MCF 10A (cell line): ENCODE measurements at places on chromosomes 7 and 10. TPM values are rescaled to one million over a fixed set of nuclear protein-coding genes. Genes with fewer than 3 reads are reported as not detected.

SLC26A5 gene
- total RNA-seq, result not detected in 2 replicates

DYDC2 gene
- total RNA-seq, result not detected in 2 replicates

METTL27 gene
- 4.4 and 7.3 TPM in 2 replicates for total RNA-seq

PAX4 gene
- not detected in 2 replicates for total RNA-seq

RRP12 gene
- 66.1 and 86.7 TPM in 2 replicates for total RNA-seq

ABCC2 gene
- 6.3 and 7.4 TPM in 2 replicates for total RNA-seq

CHN2 gene
- 5.1 and 8.0 TPM in 2 replicates for total RNA-seq
